Right atrium auricular region (tissue), 2 donors: ENCODE measurements at places on chromosomes 7 and 10. TPM values are rescaled to one million over a fixed set of nuclear protein-coding genes. Genes with fewer than 3 reads are reported as not detected.

Gene ENTPD1
- 15.0 TPM for total RNA-seq

Gene ARHGEF5
- total RNA-seq = 4.7 TPM

Gene P4HA1
- 45.4 TPM for total RNA-seq

Gene PTF1A
- not detected for total RNA-seq

Gene ADAP1
- total RNA-seq = 7.7 TPM

Gene IFIT2
- 2.6 TPM for total RNA-seq

DNA sequence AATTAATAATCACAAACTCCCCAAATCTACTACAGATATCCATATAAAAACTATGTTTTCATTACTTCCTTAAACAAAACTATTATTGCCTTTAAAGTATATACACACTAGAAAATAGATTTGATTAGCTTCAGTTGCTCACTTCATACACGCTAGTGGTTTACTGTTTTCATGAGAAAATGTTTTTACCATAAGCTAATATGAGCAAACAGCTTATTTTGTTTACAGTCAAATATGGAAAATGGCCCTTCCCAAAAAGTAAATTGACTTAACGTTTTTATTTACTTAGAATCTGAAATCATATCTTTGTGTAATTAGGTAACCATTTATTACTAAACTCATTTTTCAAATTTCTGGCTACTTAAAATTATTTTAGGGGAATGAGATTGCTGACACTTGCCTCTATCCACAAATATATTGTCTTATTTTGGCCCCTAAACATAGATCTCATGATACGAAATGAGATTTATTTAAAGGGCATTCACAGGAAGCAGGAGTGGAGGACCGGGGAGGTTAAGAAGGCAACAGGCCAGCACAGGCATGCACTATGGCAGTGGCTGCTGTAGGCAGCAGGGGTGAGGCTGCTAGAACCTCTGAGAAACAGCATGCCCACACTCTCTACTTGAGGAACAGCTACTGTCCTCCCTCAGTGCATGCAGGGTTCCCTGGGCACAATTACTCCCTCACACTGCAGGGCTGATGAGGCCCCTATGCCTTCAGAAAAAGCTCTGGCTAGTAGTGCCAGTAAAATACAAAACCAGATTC lies 29.6 kb upstream of the SOSTDC1 start:
- no peak for DNase-seq
